ENCODE measurements at places on chromosomes 16 and 17.

DNA sequence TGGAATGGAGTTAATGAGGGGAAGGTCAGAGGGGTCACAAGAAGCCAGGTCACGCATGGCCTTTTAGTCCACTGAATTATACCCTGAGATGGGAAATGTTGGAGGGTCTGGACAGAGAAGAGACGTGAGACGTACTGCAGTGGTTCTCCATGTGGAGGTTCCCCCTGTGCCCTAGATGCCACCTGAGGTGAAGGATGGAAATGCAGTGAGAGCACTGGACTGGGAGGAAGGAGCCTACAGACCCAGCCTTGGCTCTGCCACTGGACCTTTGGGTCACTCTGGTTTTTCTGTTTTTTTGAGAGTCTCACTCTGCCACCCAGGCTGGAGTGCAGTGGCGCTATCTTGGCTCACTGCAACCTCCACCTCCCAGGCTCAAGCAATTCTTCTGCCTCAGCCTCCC lies 1.8 kb upstream of the PLSCR3 start:
- DNase-seq = no peak

DNA sequence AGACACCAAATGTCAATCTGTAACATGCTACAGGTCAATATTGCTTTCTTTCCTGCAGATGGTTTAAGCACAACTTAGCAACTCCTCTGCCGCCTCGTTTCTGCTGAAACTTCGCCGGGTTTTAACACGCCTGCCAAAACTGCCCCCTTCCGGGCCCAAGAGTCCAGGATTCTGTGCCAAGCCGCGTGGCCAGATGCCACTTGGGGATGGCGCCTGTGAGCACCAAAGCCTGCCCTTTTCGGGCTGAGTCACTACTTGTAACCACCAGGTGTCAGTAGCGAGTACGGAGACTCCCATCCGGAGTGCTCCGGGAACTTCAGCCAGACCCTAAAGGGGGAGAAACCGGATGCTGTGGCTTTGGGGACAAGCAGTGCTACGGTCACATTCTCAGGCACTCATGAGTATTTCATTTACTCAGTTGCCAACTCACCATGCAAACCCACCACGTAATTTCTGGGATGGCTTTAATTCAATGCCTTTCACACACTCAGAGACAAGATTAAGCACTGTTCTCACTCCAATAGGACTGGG lies 7.8 kb downstream of the PMP22 start:
- peak; percentile 88 for DNase-seq

GRCh38 chr16:1687427-1688316 lies 9.6 kb downstream of the JPT2 start:
- no peak for DNase-seq

DNA sequence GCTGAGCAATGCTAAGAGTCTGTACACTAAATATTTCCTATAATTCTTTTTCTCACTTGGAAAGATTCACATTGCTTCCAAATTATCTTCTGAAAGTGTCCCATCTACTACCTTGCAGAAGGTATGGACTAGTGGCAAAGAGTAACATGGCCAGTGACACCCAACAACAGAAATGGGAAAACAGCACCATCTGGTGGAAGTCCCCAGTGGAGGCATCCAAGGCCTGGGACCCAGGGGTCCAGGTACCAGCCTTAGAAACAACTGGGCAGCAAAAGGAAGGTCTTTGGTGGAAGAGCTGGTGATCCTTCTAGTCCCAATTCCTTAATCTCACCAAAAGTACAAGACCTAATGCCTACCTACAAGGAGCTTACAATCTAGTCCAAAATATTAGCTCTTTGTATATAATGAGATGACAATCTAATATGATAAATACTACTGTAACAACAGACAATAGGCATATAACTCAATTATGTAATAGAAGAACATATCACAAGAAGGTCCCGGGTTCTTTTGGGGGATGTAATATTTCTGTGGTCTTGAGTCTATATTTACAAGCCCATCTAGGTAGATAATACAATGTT lies 55.3 kb downstream of the SKAP1 start:
- DNase-seq = no peak

DNA sequence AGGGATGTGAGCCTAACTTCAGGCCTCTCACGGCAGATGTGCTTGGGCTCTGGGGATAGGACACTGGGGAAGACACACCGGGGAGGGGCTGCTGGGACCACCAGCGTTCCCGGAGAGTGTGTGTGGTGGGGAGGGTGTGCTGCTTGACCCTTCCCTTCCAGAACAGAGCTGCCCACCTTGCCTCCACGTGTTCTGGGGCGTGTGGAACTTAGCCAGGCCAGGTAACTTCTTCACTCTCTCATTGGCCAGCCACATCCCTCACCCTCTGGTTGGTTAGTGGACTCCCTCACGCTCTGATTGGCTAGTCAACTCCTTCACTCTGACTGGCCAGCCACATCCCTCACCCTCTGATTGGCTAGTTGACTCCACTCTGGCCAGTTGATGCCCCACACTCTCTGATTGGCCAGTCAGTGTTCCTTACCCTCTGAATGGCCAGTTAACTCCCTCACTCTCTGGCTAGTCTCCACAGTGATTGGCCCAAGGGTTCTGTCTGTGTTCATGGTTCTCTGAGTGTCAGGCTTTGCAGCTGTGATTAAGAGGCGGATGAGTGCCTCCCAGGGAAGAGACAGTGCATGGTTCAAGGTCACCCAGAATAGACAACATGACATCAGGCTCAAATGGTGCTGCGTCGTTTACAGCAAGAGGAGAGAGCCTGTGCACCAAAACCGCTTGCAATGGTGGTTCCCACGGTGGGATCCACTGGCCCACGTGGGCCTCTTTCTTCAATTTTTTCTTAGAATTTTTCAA lies 10.0 kb downstream of the TMEM235 start:
- DNase-seq = no peak

- no peak for DNase-seq
These were observed 10.7 kb upstream of the RNF222 start for GRCh38 chr17:8408371-8408770.

DNA sequence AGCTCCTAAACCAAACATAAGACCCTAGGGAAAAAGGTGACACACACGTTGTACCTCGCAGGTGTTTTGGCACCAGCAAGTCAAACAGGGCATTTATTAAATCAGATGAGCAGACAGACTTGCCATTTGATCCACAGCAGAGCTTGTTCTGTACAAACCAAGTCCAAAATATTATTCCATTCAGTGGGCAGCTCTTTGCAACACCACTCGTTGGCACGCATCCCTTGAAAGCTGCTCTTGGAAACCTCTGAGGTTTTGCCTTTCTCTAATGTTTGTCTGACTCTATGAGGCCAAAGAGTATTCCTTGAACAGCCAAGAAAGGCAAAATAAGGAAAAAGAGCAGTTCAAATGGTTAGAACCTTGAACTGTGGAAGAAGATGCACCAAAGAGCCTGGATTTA lies 12.7 kb downstream of the TMEM100 start:
- no peak for DNase-seq

- DNase-seq = no peak
These were observed 9.5 kb downstream of the DLX4 start for GRCh38 chr17:49978501-49978900.

GRCh38 chr16:65117811-65118448 lies 3.9 kb downstream of the CDH11 start:
- DNase-seq = peak; percentile 90

DNA sequence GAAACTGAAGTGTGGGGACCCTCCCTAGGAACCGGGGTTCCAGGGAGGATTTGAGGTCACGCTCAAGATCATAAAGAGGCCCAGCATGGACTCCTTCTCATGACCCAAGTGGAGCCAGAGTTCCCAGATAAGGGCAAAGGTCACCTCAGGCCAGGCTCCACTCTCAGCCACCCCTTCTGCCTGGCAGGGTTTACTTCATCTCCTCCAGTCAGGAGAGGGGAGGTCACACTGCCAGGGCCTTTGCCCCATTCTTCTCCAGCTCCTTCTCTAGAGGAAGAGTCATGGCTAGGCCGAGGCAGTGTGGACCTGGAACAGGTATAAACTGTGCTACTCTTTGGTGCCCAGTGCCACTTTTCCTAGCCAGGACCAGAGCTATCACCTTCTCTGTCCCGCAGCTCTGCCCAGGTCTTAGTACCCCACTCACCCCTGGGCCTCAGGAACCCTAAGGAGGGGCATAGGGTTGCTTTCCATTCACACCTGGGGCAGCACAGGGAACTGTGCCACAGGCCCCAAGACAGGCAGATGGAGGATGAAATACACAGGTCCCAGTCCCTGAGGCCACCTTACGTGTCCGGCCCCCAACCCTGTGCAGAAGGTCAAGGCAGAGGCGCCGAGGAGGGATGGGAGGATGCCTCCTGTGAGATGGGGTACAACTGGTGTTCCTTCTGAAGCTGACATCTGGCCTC lies 879 bp upstream of the ACSF2 start:
- no peak for DNase-seq

DNA sequence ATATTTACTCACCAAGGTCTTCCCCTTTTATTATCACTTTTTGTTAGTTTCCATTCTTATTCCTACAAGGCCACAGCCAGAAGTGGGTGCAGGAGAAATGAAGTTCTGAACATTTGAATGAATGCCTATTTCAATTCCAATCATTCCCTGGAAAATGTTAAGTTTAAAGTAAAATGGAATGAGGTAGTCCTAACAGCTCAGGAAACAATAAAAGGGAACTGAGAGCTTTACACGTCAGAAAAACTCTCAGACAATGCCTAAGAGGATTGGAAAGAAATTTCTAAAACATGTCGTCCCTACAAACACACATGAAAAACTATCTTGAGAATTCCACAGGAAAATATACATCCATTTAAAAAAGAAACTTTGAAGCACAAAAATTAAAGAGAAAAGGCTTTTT lies 238.8 kb downstream of the STX8 start:
- DNase-seq = no peak

DNA sequence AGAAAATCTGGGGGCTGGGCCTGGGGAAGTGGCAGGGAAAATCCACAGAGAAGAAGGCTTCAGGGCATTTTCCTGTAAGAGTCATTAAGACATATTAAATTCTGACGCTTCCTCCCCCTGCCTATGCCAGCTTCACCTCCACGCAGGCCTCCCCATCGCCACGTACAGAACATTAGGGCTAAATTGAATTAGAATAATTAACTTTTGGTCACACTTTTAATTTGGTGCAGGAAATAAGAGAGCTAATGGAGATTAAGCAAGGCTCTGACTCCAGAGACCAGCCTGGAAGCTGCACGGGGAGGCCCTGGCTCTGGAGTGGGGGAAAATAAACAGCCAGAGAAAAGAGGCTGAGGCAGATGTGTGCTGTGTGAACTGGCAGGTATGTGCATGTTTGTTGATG lies 148.0 kb downstream of the CCT6B start:
- no peak for DNase-seq

DNA sequence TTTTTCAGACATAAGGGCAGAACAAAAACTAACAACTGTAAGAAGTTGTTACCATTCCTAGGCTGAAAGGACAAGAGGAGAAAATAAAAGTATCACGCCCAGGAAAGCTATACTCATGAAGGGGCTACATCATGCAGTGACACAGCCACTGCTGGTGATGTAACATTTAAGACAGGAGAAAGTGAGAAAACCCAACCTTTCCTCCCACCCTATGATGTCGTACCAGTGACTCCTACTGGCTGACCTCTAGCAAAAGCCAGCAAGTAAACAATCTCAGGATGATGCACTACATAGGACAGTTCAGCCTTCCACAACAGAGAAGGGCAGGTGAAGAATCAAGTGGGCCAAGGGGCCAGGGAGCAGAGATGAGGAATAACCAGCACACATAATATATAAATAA lies 14.0 kb upstream of the OR1E2 start:
- DNase-seq = no peak

All from vagina (tissue), 2 donors.